ENCODE measurements at places on chromosomes 6 and 20.

DNA sequence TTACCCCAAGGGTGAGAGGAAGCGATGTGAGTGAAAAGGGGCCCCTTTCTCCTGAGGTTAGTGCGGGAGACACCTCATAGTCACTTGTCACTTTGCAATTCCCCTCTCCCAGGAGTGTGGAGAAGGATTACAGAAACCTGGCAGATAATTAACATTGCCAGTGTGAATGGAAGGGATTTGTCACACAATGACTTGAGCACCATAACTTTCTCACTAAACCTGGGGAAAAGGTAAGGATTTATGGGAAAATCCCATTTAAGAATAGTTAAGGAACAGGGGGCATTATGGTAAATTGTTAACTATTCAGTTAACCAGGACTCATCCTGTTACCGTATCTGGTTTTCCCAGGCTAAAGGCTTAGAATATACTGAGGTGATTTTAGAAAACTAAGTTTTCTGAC, 219.5 kb upstream of the JAG1 start:
- H3K4me3 ChIP-seq: no peak overlapping the region
- no peaks in the 10 kb centered on the region for H3K36me3 ChIP-seq
- no peak overlapping the region for H3K27ac ChIP-seq
- H3K27me3 ChIP-seq: no peaks in the 10 kb centered on the region
- H3K4me1 ChIP-seq: no peaks in the 10 kb centered on the region

DNA sequence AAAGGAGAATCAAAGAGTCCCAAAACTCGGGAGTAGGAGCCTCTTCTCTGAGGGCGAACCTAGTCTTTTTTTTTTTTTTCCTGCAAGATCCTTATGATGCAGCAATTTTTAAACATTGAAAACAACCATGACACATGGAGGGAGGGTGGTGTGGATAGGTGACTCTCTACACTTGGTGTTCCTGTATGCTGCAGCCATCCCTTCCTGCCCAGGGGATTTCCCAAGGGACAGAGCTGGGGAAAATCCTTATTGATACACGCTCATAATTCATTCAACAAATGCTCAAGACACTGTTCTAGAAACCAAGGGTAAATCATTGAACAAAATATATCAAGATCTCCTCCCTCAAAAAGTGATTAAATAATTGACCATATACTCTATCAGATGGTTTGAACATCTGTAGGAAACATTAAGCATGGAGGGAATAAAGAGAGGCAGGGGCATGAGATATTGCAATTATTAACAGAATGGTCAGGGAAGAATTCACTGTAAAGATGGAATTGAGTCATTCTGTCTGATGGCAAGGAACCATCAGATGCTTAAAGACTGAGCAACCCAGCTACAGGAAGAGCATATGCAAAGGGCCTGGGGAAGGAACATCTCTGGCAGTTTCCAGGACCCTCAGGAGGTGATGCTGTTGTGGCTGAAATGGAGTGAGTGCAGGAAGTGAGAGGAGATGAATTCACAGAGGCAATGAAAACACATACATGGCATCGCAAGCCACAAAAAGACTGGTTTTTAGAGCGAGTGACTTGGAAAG, 13.4 kb upstream of the BTN3A3 start:
- H3K27ac ChIP-seq: no peak overlapping the region
- no peak overlapping the region for H3K4me3 ChIP-seq
- DNase-seq: no peak
- H3K4me1 ChIP-seq: peaks cover 2% of the 10 kb centered on the region

- H3K4me3 ChIP-seq: no peak overlapping the region
- no peaks in the 10 kb centered on the region for H3K27me3 ChIP-seq
- no peaks in the 10 kb centered on the region for H3K4me1 ChIP-seq
- DNase-seq: no peak
Observed at GRCh38 chr6:48057601-48058000, 53.4 kb downstream of the PTCHD4 start.

DNA sequence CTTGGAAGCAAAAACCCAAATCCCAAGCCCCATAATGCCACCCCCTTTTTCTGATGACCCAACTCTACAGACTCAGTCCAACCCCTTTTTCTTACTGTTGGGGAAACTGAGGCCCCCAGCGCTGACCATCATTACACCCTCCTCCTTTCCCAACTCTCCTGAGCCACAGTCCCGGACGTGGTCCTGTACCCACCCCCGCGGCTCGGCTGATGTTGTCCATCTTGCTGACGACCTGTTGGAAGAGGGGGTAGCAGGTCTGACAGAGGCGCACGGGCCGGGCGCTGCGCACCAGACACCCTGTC, 533 bp downstream of the OSTM1 start:
- H3K4me3 ChIP-seq: peak overlapping the region; percentile 89
- peaks cover 21% of the 10 kb centered on the region for H3K4me1 ChIP-seq
- no peak for DNase-seq
- H3K27me3 ChIP-seq: no peaks in the 10 kb centered on the region
- H3K36me3 ChIP-seq: no peaks in the 10 kb centered on the region
- H3K27ac ChIP-seq: no peak overlapping the region

DNA sequence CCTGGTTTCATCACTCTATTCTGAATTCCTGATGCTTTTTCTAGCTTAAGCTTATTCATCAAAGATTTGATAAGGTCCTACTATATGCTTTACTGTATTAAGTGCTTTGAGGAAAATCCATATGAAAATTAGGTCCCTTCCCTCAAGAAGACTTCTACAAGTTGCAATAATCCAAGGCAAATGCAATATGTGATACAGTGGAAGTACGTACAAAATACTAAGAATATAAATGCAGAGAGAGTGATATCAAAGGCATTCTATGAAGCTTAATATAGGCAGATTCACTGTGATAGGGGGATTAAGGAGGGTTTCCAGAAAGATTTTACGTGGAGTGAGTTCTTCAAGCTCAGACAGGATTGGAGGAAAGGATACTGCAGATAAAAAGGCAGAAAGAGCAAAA, 142.1 kb downstream of the C6orf118 start:
- DNase-seq: no peak
- no peak overlapping the region for H3K4me3 ChIP-seq
- no peaks in the 10 kb centered on the region for H3K4me1 ChIP-seq
